Cerebellar nuclear complex (tissue), 1 donor: ENCODE measurements at places on chromosomes 3 and 15.

- DNase-seq: no peak
Measured at GRCh38 chr15:61083081-61083787, 145.9 kb downstream of the RORA start.

DNA sequence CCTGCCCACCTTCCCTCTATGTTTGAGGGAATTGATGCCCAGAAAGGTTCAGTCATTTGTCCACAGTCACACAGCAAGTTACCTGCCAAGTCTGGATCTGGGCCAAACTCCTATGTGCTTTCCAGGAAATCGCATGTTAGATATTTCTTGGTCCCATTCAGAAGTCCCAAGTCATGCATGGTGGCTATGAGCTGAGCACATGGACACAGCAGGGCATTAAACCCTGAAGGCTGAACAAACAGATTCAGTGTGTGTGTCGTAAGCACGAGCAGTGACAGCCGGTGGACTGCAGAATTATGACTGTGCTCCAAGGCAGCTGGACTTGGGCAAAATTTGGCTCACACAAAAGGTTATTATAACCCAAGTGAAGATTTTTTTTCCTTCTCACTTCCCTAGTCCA lies 11.4 kb upstream of the SLC6A6 start:
- no peak for DNase-seq

DNA sequence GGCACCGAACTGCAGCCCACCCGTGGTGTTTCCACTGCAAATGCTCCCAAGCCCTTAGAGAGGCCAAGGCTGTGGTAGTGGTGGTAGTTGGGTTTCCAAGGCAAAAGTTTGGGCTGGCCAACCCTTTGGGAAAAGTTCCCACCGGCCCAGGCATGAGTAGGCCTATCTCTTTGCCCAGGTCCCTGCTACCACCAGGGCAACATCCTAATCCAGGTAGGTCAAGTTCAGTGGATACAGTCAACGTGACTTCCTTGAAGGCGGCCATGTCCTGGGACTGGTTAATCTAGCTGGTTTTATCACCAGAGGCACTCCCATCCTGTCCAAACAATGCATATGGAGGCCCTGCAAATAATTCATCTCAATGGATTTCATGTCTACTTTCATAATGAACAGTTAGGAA lies 1.6 kb upstream of the ONECUT1 start:
- no peak for DNase-seq

DNA sequence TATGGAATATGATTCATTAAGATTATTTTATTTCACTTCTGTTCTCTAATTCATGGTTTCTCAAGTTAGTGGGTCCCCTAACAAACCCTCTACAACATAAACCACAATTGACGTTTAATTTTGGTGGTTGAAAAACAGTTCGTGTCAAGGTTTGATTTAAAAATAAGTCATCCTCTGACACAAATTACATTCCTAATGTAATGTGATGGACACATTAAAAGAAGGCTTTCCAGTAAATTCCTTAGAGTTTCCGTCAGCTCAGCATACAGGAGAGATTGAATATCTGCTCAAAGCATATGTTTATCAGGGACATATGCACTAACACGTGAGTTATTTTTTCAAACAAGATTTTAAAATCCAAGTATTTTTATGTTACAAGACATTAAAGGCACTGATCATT lies 626.5 kb upstream of the ADAMTS9 start:
- DNase-seq: no peak

GRCh38 chr3:148848410-148848809 lies 16.7 kb upstream of the CPA3 start:
- DNase-seq: no peak
